Activated naive CD4-positive, alpha-beta T cell (primary cell): ENCODE measurements at places on chromosomes 7 and 10.

DNA sequence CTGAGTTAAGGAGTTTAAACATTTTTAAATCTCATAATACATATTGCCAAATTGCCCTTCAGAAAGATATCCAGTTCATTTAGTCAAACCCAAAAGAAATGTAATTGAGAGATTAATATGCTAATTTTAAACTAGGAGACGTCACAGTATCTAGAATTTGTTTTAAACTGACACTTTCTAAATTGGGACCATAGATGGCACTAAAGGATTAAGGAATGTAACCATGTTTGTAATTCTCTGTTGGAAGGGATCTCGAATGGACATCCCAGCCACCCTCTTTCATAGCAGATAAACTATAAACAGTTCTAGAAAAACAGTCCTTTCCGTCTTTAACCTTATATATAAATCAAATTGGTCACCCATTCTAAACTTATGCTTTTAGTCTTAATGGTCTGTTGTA lies 30.0 kb upstream of the SAMD9L start:
- no peak for DNase-seq

DNA sequence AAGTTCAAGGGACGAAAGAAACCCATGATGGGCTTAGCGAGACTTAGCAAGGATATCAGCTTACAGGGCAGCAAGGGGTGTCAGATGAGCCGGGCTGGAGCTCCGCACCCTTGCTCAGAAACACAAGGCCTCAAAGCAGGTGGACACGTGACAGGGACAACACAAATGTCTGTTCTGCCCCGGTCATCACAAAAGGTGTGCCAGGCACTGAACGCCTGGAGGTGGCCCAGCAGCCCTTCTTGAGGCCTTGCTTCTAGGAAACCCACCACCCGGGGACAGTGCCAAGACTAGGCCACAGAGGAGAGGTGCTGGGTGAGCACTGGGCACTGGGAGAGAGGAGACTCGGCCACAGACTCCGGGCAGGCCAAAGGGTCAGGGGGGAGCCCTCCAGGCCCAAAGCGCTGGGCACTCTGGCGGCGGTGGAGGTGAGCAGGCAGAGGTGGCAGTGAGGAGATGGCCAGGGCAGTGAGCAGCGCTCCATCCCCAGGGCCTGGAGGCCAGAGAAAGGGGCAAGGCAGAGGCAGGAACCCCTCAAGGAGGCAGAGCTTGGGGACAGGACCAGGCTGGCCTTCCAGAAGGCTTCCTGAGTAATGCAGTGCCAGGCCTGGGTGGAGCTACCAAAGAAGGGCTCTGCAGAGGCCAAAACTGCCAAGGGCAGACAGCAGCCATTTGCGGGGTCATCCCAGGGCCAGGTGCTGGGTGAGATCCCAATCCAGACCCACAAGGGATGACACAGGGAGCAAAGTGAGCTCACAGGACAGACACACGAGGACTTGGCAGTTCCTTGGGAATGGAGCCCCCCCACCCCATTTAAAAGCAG lies 22.7 kb downstream of the EBF3 start:
- no peak for DNase-seq

GRCh38 chr10:87650838-87651589 lies 8.7 kb upstream of the PAPSS2 start:
- DNase-seq = no peak

DNA sequence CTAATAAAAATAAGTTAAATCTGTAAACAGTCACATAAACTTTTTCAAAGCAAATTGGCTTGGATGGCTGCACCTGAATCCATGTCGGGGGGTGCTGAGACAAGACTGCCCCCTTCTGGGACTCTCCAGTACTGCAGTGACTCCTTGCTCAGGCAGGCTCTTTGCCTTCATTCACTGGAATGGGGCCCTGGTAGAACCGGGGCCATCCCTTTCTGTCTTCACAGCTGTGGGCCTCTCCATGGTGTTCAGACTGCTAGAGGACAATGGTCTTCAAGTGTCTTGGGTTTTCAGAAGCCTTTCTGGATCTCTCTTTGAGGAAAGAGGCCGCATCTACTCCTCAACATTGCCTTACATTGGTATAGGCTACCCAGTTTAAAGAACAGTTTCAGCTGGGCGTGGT lies 16.1 kb upstream of the IMPDH1 start:
- peak; percentile 67 for DNase-seq

DNA sequence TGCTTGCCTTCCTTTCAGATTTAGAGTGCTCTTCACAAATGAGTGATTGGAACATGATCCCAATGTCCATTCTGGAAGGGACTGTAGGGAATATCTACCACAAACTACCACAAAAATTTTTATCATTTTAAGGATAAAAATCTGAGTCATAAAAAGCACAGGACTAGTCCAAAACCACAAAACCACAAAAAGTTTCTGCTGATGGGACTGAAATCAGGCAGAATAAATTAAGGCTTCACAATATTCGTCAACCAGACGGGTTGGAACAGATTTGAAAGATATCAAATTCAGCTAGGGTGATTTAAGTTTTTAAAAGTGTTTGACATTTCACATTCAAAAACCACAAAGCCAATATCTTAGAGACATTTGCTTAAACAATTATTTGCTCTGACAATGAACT lies 100.1 kb upstream of the PTN start:
- DNase-seq = no peak

DNA sequence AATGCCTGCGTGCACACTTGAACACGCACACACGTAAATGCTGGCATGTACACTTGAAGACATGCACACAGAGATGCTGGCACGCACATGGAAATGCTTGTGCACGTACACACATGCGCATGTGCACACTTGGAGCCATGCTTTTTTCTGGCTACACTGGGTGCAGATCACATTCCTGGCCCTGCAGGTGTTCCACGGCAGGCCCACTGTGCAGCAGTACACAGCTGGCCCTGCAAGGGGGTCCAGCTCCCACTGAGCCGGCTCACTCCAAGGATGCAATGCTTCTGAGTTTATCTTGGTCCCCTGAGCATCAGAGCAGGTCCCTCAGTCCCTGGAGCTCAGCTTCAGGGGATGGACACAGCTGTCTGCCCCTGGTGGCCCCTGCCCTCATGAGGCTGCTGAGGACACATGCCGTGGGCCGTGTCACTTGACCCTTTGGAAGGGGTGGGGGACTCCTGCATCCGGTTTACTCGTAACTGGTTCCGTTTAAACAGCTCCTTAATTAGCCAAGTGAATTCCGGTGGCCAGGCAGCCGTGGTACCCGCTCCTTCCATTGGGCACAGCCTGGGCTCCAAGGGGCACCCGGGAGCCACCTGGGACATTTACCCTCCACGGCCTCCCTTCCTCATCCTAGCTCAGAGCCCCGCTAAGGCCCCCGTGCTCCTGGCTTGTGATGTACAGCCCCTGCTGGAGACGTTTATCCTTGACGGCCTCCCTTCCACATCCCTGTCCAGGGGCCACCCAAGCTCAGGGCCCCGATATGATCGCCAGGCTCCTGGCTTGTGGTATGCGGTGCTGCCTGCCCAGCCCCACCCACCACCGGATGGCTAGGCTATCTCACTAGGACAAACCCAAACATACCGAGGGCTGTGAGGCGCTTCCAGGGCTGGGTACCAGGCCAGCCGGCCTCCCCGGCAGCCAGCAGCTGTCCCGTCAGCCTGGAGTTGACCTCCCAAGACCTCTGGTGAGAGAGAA lies 39.5 kb upstream of the DPYSL4 start:
- DNase-seq = no peak

DNA sequence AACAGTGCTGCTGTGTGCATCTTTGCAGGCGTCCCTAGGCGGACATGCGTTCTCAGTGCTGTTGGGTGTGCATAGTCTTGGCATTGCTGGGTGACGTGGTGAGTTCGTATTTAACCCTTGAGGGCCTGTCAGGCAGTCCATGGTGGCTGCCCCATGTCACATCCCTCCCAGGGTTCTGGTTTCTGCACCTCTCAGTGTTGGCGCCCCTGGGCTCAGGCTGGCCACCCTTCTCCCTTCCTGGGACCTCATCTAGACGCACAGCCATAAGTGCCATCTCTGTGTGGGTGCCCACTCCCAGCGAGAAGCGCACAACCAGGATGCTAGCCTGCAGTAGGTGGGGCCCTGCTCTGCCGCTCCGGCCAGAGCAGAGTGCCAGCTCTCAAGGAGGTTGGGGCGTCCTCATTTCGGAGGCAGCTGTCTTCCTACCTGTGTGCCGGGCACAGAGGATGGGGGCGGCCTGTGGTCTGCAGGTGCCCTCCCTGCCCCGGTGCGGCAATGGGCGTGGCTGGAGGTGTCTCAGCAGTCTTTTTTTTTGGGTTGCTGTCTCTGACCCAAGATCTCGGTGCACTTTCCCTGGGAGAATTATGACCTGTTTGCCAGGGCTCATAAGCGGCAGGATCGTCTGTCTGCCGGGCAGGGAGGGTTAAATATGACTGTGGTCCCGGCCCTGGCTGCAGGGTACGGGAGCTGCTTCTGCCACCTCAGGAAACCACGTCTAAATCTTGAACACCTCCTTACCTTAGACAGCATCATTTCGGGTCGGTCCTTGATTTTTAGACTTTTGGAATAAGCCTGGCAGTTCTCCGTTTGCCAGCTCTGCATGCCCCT lies 6.5 kb downstream of the INPP5A start:
- DNase-seq = no peak

GRCh38 chr10:79078367-79079053 lies 9.7 kb downstream of the ZMIZ1 start:
- DNase-seq = no peak

- DNase-seq = no peak
Measured at GRCh38 chr10:34773636-34774630, 41.2 kb downstream of the PARD3 start.

DNA sequence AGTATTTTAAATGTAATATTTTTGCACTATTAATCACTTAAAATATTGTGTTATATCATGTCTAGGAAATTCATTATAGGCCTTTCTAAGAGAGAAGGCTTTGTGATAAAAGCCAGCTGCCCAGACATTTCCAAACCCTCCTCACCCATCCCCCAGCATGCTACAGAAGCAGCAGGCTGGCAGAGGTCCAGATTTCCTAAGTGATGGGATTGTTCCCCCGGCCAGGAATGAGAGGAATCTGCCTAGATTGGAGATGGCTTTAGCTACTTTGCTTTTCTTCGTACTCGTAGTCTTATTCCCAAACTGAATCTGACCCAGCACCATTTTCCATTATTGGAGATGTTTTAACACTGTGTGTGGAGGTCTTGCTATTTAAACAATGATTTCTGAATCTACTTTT lies 29.4 kb downstream of the CDK14 start:
- no peak for DNase-seq

DNA sequence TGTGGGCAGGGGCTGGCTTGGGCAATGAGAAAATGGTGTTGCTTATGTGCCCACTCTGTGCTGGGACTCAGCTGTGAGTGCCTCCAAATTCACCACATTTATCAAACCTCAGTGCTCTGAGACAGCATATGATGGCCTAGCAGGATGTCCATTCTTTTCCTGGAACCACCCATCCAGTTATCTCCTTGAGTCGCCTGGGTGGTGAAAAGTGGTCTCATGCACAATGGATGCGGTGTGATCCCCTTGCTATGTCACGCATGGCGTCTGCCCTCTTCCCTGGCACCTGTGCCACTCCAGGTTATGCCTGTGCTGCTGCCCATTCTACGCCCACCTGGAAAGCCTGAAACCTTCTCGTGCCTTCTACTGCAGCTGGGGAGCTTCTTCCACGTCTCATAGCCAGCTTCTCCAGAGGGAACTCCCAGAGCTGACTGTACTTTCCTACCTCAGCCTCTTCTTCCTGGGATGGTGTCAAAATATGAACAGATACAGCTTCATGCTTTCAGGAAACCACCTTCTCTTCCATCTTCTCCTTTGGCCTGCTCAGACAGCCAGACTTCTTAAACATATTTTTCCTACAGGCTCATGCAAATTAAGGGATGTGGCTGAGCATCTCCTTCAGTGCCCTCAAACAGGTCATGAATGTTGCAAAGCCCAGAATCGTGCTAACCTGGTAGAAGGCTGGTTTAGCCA lies 147.3 kb downstream of the PFKFB3 start:
- DNase-seq = no peak

- DNase-seq = no peak
Measured at GRCh38 chr7:143375298-143376034, 5.7 kb upstream of the ZYX start.

DNA sequence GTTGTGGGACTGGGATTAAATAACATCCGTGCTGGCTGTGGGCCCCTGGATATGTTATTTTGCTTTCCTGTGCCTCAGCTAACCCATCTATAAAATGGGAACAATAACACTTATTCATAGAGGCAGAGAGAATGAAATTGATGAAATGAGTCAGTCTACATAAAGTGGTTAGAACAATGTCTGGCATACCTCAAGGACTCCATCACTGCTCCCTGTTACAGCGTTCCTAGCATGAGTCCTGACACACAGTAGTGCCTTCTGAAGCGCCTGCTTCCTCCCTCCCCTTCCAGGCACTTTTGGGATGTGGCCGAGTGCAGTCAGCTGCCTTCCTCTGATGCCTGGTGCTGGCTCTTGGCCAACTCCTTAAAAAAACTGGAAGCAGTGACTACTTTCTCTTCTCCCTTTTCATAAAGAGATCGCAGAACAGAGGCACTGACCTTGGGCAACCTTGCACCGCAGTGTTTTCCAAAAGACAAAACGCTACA lies 108.4 kb upstream of the ZMIZ1 start:
- DNase-seq = no peak

DNA sequence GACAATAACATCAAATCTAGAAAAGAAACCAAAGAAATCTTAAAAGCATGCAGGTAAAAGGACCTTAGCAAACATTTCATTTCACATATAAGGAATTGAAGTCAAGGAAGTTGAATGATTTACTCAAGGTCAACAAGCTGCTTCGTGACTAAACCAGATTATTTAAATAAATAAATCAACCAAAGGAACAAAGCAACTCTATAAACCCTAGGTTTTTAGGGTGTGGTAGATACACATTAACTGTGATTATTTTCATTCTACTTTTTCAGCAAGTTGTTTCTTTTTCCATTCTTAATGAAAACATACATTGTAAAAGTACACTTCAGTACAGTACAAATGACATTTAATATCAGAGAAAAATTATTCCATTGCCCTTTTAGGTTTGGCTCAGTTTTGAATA lies 382.0 kb upstream of the STEAP1 start:
- no peak for DNase-seq

DNA sequence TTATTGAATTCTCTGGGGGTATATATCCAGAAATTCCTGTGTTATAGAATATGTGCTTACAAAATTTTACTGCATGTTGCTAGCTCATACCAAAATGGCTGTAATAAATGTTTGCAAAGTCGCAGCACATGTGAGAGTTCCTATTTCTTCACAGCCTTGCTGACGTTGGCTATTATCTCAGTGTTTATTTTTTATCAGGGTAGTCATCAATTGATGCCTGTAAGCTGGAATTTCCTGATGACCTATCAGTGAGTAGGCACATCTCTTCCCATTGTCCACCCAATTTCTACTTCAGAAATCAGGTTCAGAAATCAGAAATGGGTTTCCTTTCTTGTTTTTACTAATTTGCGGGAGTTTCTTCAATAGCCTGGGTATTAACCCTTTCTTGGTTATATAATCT lies 268.1 kb upstream of the FZD8 start:
- no peak for DNase-seq

DNA sequence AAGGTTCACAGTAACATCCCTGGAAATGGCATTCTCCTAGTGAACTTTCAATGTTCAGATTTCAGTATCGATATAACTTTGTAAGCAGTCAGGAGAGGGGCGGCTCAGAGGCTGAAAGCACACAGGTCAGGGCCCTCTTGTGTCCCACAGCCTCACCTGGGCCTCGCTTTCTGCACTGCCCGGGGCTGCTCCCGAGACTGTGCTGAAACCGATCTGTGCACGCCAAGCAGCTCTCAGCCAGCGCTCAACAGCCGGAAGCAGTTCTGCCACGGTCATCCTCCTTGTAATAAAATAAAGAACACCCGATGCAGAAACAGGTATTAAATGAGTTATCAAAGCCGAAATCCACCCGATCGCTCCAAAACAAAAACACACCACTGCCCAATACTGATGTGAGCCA lies 106.0 kb downstream of the DIP2C start:
- DNase-seq = no peak
